A549 treated with Hydrocortisone at 1 μM for 4 hours (cell line): ENCODE measurements at places on chromosomes 12 and 14. TPM values are rescaled to one million over a fixed set of nuclear protein-coding genes. Genes with fewer than 3 reads are reported as not detected.

Gene CDKN3
- total RNA-seq, result 62.9 to 79.3 TPM (median 76.5 TPM) in 5 replicates

Gene TMEM117
- total RNA-seq, result 1.2 to 2.2 TPM (median 1.7 TPM) in 5 replicates

Gene GALNT8
- total RNA-seq, result not detected in 5 replicates

Gene KRT73
- 0.06 TPM in 1 of 5 replicates, not detected in the others for total RNA-seq

Gene CD27
- not detected in 5 replicates for total RNA-seq

Gene MAPK1IP1L
- total RNA-seq, result 91.3 to 108 TPM (median 103 TPM) in 5 replicates

Gene NPAS3
- not detected in 5 replicates for total RNA-seq

Gene TMEM229B
- 0.13 to 0.40 TPM (median 0.17 TPM) in 5 replicates for total RNA-seq

Gene ACSM4
- total RNA-seq, result not detected in 5 replicates

Gene ADAM21
- total RNA-seq, result 0.03 TPM in 2 of 5 replicates, not detected in the others

Gene PRKD1
- 2.6 to 3.1 TPM (median 2.8 TPM) in 5 replicates for total RNA-seq

Gene IAPP
- not detected in 5 replicates for total RNA-seq

Gene PLA2G1B
- not detected in 5 replicates for total RNA-seq

Gene LRIG3
- 3.3 to 5.8 TPM (median 4.3 TPM) in 5 replicates for total RNA-seq

Gene ANO4
- 0.02 to 0.28 TPM (median 0.11 TPM) in 4 of 5 replicates, not detected in the other for total RNA-seq

Gene PSME1
- total RNA-seq, result 159 to 189 TPM (median 167 TPM) in 5 replicates

Gene GDF3
- not detected in 5 replicates for total RNA-seq

Gene WASHC3
- total RNA-seq, result 29.1 to 31.7 TPM (median 30.9 TPM) in 5 replicates
